Fibroblast of skin of left quadriceps (primary cell): ENCODE measurements at places on chromosomes 5 and 9.

- DNase-seq: no peak
These were observed 51.4 kb downstream of the ATP10B start for GRCh38 chr5:160800375-160801275.

DNA sequence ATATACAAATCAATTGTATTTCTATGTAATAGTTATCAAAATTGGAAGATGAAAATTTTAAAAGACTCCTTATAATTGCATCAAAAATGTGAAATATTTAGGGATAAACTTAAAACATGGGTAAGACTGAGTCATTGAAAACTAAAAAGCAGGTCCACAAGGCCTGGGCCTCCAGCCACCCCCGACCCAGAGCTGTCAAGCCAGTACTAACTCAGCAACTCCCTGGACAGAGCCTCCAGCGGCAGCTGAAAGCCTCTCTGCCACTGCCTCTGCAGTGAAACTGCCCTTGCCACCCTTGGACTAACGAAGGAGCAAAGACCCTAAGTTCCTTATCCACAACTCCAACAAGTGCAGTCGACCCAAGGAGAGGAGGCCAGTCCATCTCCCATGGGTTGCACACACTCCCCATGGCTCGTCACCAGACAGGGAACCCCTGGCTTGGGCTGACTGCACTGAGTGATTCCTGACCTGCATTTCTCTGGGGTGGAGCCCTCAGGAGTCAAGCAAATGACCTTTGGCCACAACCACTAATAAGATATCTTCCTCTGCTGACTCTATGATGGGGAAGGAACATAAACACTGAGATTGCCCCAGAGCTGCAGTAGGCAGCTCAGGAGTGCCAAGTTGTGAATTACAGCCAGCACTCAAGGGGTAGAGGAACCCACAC, 20.5 kb downstream of the PTGER4 start:
- no peak for DNase-seq

GRCh38 chr9:82574911-82575310, 488.0 kb downstream of the RASEF start:
- DNase-seq: no peak

DNA sequence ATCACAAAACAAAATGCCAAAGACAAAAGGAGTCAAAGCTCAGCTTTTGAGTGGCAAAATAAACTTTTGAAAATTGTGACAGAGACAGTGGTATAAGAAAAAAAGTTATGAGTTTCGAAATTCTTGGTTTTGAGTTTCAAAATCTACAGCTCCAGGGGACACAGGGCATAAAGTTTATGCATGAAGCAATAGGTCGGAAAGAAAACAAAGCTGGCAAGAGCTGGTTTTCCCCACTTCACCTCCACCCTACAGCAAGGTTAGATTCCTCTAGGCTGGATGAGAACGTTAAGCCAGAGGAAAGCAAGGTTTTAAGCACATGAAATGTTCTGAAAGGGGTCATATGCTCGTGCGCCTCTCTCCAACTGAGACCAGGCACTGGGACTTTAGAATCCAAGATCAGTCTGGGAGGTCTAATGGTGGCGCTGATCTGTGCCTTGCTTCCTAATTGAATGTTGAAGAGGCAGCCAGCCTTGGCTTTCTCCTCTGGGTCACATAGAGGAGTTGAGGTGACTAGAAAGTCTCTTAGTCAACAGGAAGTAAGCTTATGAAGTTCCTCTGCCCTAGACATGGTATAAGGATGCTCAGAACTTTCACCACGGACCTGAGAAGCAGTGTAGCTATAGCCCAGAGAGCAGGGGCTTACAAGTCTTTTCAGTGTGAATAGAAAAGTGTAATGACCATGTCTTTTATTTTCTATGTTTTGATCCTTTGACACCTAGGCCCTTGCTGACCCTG, 167.7 kb upstream of the DMAC1 start:
- DNase-seq: no peak

- DNase-seq: no peak
These were observed 202.9 kb upstream of the MSX2 start for GRCh38 chr5:174521449-174521848.

DNA sequence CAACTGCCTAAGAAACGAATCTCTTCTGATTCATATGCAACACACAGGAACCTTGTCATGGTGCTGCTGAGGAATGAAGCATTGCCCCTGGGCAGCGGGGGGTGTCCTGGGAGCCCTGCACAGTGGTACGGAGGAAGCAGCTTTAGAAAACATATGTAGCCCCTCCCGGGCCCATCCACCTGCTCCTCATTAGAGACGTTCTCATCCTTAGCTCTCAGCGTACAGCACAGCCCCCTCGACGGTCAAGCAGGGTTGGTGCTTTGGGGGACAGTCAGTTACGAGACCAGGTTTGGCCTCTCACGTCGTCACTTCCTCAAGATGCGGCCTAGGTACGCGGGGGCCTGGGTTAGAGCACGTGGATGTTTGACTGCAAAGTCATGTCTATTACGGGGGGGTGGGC, 28.4 kb upstream of the LAMC3 start:
- DNase-seq: no peak

GRCh38 chr5:79263290-79263689, 27.4 kb downstream of the JMY start:
- no peak for DNase-seq

- no peak for DNase-seq
These were observed 193.1 kb downstream of the PAX5 start for GRCh38 chr9:36840898-36841536.

DNA sequence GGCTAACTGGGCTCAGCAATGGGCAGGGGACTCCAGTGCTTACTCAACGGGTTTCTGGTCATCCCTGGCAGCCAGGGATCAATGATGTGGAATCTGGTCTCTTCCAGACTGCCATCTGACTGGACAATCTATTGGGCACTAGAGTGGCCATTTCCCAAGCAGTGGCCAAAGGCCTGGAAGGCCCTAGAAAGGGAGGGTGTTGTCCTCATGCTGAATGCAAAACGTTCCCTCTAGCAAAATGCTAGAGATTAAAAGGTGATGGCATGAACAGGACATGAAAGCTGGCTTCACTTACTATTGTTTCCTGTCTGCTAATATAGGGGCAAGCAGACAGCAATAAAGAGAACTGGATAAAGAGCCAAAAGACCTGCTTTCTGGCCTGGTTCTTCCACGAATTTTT, 254.2 kb upstream of the PANK3 start:
- DNase-seq: no peak

GRCh38 chr9:71308454-71308853, 187.0 kb upstream of the TRPM3 start:
- no peak for DNase-seq

- DNase-seq: no peak
These were observed 52.1 kb downstream of the NSG2 start for GRCh38 chr5:174097486-174098185.

DNA sequence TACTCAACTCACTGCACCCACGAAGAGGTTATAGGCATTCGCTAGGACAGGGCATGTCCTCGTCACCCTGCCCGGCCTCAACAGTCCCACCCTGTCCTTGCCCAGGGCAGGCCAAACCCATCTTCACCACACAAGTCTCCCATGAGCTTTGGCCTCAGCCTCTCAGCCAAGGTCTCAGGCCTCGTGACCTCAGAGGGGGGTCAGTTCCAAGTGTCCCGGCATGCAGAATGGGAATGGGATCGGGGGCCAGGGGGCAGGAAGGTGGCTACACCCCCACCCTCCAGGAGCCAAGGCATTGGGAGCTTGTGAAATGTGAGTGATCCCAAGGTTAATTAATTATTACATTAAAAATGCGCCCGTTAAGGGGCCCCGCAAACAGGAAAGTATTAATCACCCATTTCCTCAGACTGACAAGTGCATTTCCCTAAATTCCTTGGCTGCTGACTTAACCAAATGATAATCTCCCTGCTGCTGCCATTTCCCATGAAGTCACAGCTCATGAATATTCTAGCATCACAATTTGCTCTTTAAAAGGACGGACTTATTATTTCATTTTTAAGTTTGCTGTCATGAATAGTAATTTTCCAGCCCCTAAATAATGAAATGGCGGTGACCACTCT, 8.0 kb upstream of the UBAC1 start:
- DNase-seq: no peak

- no peak for DNase-seq
These were observed 13.3 kb upstream of the BTNL3 start for GRCh38 chr5:180975338-180975737.

DNA sequence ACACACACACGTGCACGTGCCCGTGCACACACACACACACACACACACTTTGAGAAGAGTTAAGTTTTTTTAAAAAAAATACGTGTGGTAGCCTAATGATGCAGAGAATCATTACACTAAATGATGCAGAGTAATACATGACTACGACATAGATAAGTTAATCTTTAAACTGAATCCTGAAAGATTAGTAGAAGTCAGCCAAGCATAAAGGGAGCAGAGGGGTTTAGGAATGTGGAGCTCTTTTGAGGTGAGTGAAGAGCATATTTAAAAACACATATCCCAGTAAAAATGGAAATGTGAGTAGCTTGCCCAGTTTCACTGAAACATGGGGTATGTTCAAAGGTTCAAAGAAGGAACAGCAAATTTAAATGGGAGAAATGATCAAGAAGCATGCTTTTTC, 61.3 kb upstream of the TYRP1 start:
- DNase-seq: no peak

GRCh38 chr9:97694769-97695168, 2.4 kb downstream of the XPA start:
- no peak for DNase-seq

DNA sequence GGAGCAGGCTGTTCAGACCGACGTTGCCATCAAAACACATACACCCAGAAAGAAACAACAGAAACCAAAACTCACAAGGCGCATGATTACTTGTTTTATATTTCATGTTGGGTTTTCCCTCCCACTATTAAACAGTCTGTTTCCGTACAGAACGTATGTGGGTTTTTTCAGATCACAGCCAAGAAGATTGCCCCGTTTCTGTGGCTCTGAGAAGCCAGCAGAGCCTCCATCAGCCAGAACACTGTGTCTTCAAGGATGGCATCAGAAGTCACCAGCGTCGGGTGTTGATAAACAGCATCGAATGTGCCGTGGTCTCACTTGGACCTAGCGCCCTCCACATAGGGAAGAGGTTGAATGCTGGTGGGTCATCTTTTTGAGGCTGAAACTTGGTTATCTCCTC, 42.8 kb downstream of the FAM78A start:
- DNase-seq: no peak

- no peak for DNase-seq
These were observed 24.6 kb downstream of the CCNH start for GRCh38 chr5:87388129-87388528.

- DNase-seq: no peak
These were observed 15.7 kb downstream of the FTMT start for GRCh38 chr5:121867403-121867802.

DNA sequence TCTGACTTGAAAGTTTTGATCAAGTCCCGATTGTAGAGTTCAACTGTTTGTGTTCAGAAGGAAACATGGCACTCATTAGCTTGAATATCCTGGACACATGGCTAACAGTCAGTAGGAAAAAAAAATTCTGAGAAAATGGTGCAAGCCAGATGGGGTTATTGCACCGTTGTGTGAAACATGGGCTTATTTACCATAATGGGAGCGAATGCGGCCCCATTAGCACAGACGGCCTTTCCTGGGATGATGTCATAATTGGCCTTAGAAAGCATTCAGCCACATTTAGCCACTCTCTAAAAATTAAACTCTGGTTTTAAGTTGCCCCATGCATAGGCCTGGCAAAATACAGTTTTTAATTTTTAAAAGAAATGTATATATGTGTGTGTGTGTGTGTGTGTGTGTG, 112.1 kb downstream of the IRX2 start:
- DNase-seq: peak; percentile 15

- DNase-seq: no peak
These were observed 199.9 kb downstream of the PIK3R1 start for GRCh38 chr5:68415177-68416085.

DNA sequence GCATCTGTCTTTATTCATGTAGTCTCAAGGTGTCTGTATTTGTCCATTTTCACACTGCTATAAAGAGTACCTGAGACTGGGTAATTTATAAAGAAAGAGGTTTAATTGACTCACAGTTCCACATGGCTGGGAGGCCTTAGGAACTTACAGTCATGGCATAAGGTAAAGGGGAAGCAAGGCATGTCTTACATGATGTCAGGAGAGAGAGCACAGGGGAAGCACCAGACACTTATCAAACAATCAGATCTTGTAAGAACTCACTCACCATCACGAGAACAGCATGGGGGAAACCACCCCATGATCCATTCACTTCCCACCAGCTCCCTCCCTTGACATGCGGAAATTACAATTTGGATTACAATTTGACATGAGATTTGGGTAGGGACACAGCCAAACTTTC, 44.2 kb downstream of the NLN start:
- no peak for DNase-seq

- no peak for DNase-seq
These were observed 201.1 kb downstream of the ARHGEF28 start for GRCh38 chr5:73827106-73827450.

GRCh38 chr5:95159603-95160002, 125.3 kb downstream of the MCTP1 start:
- DNase-seq: no peak

DNA sequence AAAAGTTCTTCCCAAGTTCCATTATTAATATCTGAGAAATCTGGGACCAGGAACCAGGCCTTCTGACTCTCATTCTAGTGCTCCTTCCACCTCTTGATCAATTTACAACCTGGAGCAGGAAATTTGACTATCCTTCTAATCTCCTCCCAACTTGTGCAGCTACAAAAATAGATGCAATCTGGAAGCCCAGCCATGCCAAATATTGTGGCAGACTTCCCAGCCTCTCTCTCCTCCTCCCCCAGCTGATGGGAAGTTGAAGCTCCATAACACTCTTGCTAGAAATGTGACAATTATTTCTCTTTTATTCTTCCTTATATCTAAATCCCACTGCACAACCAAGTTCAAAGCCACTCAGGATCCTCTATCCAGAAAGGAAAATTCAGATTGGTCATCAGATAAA, 252.1 kb downstream of the SEC61B start:
- no peak for DNase-seq

DNA sequence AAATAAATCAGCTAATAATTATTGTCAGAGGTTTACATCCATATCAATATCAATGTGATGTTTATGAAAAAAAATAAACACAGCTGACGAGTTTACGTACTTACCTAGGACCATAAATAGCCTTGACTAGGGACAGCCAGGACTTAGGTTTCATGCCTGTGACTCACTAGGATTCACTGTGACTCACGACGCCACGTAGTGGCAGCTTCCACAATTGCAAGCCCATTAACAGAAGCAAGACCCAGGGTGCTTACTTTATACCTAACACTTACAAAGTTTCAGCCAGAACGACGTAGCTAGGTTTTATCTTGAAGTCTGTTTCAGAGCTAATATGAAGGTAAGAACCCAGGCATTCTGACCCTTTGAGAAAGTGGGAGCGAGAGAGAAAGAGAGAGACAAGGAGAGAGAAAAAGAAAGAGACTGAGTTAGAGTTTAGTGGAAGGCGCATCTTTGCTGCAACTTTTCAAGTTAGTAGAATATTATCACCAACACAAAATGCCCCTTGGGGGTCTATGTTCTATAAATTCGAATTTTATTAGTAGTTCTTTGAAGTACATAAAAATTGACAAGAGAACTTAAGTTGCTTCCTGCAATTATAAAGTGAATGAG, 191.2 kb downstream of the GNA14 start:
- DNase-seq: peak; percentile 73
